ENCODE measurements at places on chromosomes 11 and 22.

GRCh38 chr22:38110008-38110862 is at the start of gene BAIAP2L2:
Gene BAIAP2L2, minus strand, starts transcription at chr22:38110684. Its CDS starts 159 bp downstream, at chr22:38110525.
- DNase-seq = no peak

DNA sequence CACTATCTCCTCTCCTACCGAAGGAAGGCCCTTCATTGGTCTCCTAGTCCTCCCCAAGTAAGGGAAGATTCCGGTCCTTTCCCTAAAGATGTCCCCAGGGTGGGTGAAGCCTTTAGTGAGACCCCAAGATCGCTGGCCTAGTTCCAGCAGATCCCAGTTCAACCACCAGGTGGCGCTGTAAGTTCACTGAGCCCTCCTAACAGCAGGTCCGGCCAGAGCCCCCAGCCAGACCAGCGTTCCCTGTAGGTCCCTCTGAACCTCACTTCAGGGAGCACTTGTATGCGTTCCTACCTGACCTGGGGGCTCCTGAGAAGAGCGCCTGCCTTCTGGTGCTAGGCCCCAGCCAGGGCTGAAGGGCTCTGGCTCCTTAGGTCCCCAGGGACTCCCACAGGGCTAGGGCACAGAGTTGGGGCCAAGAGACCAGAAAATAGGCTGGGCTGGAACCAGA is 38.1 kb downstream of the LMO1 start:
- peak; percentile 85 for DNase-seq

GRCh38 chr22:45425101-45425500 is 11.6 kb downstream of the RIBC2 start:
- no peak for DNase-seq

GRCh38 chr11:134734141-134734845 is 322.3 kb upstream of the B3GAT1 start:
- no peak for DNase-seq

DNA sequence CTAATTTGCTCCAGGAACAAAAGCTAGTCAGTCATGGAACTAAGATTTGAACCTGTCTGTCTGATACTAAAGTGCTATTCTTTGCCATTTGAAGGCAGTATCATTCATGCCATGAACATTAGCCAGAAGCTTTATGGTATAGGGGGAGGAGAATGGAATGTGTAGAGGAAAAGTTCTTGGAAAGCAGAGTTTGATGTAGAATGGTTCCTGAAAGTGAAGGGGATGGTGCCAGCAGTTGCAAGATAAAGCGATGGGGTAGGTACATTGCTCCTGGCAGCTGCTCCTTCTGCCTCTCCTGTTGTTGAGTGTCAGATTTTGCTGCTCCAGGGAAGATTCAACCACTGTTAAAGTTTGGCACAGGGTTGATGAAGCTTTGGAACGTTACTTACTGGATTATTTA is 53.4 kb downstream of the ARHGAP42 start:
- no peak for DNase-seq

GRCh38 chr22:45254789-45255278 is 14.1 kb upstream of the KIAA0930 start:
- no peak for DNase-seq

DNA sequence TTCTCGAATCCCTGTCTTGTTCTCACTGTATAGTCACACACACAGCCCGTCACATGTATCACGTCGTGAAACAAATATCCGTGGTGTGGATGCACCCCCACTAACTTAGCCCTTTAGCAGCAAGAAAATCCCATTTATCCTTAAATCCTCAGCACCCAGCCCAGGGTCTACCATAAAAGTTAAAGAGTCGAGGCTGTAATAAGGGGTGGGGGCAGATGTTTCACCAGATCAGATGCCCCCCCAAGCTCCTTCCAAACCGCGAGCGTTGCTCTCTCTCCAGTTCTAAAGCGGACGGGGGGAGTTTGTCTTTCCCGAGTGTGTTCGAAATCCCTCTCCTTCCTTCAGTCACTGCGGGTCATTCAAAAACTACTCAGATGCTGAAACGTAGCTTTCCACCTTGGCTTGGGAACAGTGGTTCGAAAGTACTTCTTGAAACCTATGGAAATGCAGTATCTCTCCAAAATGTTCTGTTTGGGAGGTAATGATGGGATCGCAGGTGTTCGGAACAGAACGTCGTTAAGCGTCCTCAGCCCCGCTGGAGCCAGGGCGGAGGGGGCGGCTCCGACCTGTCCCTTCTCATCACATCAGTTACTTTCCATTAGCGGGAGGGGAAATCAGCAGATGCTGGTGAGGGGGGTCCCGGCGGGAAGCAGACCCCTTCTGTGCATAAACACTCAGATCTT is 156.2 kb downstream of the BRD1 start:
- no peak for DNase-seq

- no peak for DNase-seq
These were observed 29.0 kb upstream of the LRRC32 start for GRCh38 chr11:76699451-76700091.
